ENCODE measurements at places on chromosomes 4 and X.

DNA sequence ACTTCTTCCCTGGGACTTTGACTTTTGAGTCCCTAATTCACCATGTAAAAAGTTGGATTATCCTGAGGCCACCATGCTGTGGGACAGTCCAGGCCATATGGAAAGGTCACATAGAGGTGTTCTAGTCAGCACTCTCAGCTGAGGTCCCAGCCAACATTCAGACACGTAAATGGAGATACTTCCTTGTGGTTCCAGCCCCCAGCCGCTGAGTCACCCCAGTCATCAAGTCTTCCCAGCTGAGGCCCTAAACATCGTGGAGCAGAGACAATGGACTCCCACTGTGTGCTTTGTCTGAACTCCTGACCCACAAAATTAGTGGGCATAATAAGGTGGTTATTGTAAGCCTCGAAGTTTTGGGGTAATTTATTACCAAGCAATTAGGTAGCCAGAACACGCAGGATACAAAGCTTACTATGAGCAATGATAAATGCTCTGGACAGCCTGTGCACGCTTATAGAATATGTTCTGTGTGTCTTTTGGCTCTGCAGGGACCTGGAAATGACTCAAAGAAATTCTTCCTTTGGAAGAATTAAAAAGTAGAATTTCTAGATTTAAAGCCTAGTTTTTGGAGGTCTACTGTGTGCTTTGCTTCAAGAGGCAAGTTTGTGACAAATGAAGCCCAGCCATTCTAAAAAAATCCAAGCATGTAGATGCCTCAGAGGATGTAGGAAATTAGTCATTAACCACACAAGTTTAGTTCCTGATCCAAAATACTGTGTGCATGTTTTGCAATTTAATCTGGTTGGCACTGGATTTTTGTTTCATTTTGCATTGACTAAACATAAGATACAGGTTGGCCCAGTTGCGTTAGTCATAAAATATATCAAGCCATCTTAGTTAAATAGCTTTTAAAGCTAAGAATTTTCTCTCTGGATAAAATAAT lies 33.2 kb upstream of the SLC9A7 start:
- no peak for DNase-seq

GRCh38 chrX:115268421-115268820 lies 21.1 kb upstream of the LUZP4 start:
- DNase-seq, result no peak

DNA sequence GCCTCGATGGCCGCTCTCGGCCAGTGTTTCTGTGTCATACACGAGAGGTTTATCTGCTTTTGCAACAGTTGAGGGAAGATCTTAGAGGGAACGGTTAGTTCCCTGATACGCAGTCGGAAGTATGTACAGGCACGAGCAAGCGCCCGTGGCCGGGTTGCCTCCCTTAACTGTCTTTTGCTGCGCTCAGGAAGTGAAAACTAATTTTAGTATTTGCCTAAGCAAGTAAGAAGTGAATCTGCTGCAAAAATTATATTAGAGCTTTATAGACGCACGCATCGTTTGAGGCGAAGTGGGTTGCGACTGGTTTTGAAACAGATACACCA lies 695 bp downstream of the MTM1 start:
- DNase-seq, result no peak

DNA sequence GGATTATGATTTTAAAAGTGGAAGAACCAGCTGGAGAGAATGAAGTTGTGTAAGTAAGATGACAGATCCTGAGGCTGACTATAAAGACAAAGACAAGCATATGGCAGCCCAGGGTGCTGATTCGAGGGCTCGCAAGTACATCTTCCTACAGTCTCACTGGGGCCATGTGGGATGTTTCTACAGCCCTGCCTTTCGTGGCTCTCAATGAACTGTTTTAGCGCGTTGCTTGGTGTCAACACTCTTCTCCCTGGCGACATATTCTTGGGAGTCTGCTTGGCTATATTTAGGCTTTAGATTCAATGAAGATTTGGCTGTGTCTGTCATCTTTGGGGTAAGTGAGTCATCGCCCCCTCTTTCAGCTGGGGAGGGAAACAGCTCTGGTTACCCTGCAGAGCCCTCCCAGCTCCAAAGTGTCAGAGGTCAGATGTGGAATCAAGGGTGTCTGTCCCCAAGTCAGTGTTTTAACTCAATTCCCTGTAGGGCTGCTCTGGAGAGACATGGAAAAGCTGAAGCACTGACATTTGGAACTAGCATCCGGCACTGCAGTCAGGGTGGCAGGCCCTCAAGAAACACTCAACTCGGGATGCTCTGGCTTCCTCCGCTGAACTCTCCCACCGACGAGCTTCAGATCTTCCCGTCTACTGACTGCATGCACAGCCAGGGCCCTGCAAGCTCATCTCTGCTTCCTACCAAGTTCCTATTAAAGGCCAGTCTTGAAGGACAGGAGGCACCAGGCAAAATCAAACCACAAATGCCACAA lies 65.7 kb downstream of the GATB start:
- DNase-seq, result no peak

DNA sequence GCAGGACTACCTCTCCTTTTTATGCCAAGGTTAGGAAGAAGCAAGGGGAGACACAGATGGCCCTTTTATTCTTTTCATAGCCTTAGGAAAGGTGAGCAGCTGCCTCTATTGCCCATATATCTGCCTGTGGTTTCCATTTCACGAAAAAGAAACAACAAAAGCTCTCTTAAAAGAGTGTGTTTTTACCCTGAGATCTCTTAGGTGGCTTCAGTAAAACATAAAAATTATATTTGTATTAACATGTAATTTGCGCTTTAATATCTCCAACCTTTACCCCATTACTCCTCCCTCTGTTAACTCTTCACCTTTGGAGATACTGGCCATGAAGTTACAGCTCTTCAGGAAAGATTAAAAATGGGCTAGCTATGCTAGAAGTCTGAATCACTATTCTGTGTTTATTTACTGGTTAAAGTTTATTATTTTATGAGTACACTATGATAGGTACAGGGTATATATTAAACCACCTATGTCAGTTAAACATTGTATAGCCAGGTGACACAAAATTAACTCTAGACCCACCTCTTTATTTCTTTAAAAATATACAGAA lies 15.0 kb upstream of the SULT1B1 start:
- no peak for DNase-seq

DNA sequence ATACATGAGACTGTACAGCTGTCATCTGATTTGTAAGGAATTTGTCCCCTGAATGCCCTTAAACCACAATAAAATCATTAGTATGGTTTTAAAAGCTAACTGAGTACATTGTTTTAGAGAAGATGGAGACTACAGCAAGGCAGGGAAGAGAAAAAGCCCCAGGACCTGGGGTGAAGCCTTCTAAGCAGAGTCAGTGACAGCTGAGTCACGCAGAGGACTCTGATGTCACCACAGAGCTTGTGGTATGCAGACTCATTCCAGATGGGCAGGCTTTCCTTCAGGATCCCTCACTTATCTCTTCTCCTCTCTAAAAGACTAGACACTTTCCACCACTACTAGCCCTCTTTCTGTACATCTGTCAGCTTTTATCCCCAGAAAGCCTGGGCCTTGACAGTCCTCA lies 97.1 kb upstream of the ATOH1 start:
- DNase-seq, result no peak
